Umbilical cord (tissue), 2 donors: ENCODE measurements at places on chromosomes 5 and 9. TPM values are rescaled to one million over a fixed set of nuclear protein-coding genes. Genes with fewer than 3 reads are reported as not detected.

SH2D3C gene
- 4.6 TPM for total RNA-seq

DNA sequence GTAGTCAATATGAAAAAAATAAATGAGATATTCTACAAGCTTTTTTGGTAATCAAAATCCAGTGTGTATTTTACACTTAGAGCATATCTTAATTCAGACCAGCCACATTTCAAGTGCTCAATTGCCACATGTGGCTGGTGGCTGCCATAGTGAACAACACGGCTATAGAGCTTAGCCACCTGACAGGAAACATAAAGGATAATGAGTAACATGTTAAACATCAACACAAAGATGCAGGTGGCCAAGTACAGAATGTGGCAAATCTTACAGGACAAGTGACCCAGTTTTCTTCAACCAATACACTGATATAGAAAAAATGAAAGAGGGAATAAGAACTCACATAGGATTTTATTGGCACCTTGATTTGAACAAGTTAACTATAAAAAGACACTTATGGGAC lies 61.4 kb downstream of the KIF24 start:
- DNase-seq: no peak

DMGDH gene
- total RNA-seq: 3.9 TPM

- DNase-seq: peak; percentile 80
These were observed 133.2 kb upstream of the PANK3 start for GRCh38 chr5:168712280-168712924.

- no peak for DNase-seq
These were observed 22.3 kb upstream of the DAB2 start for GRCh38 chr5:39447059-39447458.

- no peak for DNase-seq
These were observed 33.5 kb downstream of the OR1J1 start for GRCh38 chr9:122444041-122444733.

DNA sequence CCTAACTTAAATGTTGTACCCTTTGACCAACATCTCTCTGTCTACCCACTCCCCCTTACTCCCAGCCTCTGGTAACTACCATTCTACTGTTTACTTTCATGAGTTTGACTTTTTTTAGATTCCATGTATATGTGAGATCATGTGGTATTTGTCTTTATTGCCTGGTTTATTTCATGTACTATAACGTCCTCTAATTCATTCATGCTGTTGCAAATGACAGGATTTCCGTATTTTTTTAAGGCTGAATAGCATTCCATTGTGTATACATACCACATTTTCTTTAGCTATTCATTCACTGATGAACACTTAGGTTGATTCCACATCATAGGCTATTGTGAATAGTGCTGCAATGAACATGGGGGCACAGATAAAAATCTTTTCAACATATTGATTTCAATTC lies 11.8 kb upstream of the NDUFB6 start:
- peak; percentile 35 for DNase-seq

GRCh38 chr9:79220251-79220650 lies 351.5 kb upstream of the TLE4 start:
- no peak for DNase-seq

DNA sequence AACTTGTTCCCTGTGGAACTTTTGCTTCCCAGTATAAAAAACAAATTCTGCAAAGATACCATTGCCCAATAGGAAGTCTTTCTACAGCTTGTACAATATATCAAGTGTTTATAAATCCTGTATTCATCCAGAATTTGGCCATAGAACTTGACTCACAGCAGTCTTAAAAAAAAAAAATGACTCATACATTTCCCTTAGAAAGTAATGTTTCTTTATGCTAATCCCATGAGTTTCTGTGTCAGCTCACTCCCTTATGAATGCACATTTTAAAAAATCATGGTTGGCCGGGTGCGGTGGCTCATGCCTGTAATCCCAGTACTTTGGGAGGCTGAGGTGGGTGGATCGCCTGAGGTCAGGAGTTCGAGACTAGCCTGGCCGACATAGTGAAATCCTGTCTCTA lies 89.3 kb upstream of the DMRT1 start:
- DNase-seq: peak; percentile 92

GRCh38 chr5:138463419-138464007 lies 1.8 kb upstream of the EGR1 start:
- DNase-seq: no peak

INSL4 gene
- total RNA-seq: 4.8 TPM

- DNase-seq: no peak
These were observed 12.2 kb upstream of the CDK5RAP2 start for GRCh38 chr9:120592210-120592609.

DNA sequence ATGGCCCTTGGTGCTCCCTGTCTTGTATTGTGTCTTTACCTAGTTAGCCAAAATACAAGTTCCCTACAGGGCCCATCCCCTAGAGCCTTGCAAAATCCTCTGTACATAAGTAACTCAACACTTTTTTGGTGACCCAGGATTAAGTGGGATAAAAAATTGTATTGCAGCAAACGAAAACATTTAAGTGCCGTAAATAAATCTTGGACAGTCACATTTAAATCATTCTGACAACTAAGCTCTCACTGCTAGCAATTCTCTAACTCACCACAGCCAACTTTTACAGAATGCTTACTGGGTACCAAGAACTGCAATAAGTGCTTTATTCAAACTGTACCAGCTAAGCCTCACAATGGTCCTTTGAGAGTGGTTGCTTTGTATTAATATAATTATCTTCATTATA lies 56.6 kb downstream of the GNAQ start:
- DNase-seq: no peak

DNA sequence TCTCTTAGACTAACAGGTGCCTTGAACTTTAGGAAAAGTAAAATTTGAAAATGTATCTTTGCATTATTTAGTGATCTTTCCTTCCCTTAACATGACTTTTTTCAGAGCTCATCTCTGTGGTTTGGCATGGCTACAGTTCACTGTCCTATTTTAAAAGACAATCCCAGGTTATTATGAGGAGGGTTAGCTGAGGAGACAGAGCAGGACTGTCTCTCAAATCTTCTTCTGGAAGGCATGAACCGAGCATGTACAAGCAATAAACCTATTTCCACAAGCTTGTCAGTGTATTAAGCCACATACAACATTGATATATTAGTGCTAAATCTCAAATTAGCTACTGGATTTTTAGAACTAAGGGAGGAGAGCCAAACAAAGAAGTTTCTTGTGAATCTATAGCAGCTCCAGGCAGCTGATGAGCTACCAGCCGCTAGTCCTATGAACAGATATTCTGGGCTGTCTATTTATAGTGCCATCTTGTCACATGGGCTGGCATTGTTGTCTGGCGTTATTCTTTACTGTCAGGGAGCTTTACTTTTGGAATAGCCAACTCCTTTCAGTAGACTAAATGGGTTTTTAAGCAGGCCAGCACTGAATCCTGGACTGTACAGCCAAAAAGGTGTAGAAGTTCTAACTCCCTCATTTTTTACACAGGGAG lies 171.2 kb upstream of the ACTBL2 start:
- DNase-seq: no peak

GPRIN1 gene
- total RNA-seq: 0.72 TPM

DNA sequence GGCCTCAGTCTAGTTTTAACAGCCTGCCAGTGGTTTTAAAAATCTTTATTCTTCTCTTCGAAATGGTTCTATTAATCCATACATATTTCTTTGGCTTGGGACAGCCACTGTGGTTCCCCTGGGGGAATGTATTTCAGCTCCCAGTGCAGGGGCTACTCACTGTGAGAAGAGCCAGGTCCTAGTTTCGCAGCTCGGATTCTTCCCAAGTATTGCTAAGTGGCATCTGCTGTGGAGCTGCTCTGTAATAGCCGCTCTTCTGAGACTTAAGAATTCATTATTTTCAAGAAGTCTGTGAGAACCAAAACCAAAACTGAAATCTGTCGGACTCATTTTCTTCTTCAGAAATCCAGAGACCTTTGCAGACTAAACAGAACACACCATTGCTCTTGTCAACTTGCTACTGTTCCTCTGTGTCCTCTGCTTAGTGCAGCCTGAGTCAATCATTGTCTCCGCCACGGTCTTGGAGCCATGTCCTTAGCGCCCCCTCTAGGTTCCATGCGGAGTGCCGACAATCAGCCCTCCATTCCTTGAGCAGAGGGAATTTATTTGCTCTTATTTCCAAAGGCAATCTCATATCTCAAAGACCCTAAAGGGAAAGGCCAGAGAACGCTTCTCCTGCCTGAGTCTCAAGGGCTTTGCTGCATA lies 478.2 kb downstream of the SPATA31D1 start:
- peak; percentile 35 for DNase-seq

GRCh38 chr5:175261526-175261925 lies 182.5 kb downstream of the DRD1 start:
- DNase-seq: no peak

RNF14 gene
- total RNA-seq: 37.1 TPM

COL15A1 gene
- total RNA-seq: 348 TPM

DNA sequence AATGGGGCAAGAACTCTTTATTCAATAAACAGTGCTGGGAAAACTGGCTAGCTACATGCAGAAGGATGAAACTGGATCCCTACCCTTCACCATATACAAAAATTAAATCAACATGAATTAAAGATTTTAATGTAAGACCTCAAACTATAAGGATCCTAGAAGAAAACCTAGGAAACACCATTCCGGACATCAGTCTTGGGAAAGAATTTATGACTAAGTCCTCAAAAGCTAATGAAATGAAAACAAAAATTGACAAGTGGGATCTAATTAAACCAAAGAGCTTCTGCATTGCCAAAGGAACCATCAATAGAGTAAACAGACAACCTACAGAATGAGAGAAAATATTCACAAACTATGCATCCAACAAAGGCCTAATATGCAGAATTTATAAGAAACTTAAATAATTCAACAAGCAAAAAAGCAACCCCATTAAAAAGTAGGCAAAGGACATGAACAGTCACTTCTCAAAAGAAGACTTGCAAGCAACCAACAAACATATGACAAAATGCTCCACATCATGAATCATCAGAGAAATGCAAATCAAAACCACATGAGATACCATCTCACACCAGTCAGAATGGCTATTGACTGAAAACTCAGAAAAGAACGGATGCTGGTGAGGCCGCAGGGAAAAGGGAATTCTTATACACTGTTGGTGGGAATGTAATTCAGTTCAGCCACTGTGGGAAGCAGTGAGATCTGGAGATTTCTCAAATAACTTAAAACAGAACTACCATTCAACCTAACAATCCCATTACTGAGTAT lies 104.3 kb upstream of the MAP3K1 start:
- DNase-seq: no peak

DNA sequence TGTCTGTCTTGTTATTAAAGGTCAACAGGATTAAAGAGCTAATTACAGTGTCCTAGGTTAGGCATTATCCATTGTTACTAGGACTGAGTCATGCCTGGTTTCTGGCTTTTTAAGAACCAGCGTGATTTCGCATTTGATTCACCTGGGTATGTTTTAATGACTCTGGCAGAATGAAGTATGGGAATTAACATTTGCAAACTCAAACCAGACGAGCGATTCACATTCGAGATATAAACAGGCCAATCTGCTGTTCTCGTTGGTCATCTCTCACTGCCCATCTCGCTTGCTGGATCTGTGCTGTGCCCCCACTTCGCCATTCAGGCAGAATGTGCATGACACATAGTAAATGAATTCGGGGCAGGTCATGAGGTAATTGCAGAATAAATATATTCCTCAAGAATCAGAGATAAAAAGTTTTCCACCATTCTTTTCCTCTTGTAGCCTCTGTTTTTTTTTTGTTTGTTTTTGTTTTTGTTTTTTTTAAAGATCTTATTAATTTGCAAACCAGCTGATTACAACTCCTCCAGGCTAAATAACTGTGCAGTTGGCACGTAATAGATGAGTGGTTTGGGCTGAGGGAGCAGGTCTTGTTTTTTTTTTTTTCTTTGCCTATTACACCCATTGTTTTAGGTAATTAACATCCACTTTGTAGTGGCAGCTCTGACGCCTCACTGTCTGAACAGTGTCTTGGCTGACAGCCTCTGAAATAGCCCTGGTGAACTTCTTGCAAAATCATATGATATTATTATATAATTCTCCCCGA lies 313.5 kb upstream of the MSX2 start:
- no peak for DNase-seq

DNA sequence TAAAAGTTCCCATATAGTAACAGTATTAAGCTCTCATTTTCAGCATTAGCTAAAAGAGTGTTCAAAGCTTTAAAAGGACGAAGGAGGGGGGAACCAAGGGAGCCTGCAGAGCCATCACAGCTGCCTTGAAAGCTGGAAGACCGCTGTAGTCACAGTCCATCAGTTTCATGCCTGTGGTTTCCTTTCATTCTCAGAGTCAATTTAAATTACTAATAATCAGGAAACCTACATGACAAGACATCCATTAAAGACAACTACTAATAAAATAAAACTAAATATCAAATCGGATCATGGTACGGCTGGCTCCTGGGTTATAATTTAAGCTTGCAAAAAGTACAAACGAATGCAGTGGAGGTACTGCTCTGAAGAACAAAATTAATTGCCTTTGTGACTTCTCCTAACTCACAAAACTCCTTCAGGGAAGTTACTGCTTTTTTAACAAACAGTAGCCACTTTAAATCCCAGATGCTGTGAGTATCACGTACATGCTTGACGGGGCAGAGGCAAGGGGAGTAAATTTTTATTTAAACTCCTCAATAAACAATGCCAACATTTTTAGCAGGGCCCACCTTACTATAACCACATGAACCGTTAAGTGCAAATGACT lies 213.5 kb downstream of the DENND1A start:
- no peak for DNase-seq

- no peak for DNase-seq
These were observed 64.9 kb downstream of the SECISBP2 start for GRCh38 chr9:89383030-89383720.

SGCD gene
- total RNA-seq: 43.8 TPM

IER5L gene
- 33.5 TPM for total RNA-seq

MAP3K1 gene
- 21.9 TPM for total RNA-seq

DNA sequence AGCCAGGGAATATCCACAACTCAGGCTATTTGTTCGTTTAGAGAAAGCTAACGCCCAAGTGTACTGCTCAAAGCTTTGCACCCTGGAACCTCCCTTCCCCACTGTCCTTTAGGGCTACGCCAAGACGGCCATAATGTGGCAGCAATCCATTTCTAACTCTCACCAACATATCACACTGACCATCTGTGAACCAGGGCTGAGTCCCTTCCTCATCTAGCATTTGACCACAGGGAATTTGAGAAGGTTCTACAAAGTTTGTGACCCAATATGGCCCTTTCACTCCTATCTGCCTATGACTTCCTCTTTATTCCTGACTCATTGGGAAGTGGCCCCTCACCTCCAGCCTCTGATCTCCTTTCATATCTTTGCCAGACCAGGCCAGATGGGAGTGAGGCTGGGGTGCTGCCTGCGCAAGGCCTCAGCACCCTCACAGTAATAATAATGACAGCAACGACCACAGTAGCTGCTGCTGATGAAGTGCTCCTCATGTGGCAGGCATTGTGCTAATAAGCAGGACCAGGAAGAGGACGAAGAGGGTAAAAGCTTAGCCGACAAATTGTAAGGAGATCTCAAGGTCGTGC lies 9.3 kb upstream of the ARAP3 start:
- DNase-seq: no peak

GRCh38 chr5:54175-54730 lies 37.7 kb upstream of the PLEKHG4B start:
- no peak for DNase-seq

DNA sequence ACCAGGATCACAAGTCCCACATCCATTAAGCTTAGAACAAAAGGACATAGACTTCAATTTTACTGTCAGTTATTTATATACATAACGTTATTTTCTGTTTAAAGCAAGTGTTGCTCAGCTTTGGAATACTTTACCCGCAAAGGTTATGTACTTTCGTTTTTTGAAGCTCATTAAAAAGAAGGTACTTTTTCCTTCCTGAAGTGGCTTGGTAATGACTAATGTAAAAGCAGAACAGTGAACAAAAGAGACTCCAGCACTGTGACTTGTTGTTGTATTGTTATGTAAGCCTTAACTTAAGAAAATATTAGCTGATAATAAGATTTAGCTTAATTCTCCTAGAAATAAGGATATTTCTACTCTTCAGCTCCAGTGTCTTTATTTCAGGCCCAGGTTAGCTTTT lies 97.3 kb upstream of the SLCO6A1 start:
- no peak for DNase-seq

FCN1 gene
- 3.6 TPM for total RNA-seq

GABRA6 gene
- total RNA-seq: 3.9 TPM
